ENCODE measurements at places on chromosomes 2 and 18. TPM values are rescaled to one million over a fixed set of nuclear protein-coding genes. Genes with fewer than 3 reads are reported as not detected.

C1QL2 gene
- 0.14 TPM for total RNA-seq

ELOA2 gene
- total RNA-seq: not detected

DNA sequence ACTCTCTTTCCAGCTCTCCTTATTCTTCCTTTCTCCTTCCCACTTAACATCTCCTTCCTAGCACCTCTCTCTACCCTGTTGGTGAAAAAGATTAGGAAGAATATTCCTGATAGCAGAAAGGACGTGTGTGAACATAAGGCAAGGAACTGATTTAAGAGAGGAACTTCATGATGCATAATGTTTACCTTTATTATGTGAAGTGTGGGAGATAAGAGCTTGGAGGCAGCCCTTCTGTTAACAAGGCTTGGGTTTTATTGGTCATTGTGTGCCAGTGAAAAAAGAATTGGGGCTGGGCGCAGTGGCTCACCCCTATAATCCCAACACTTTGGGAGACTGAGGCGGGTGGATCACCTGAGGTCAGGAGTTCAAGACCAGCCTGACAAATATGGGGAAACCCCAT is 34.4 kb downstream of the KCNJ13 start:
- H3K36me3 ChIP-seq: peaks cover 16% of the 10 kb centered on the region
- no peaks in the 10 kb centered on the region for H3K27me3 ChIP-seq
- peak overlapping the region; percentile 17 for H3K27ac ChIP-seq
- no peak for DNase-seq
- H3K4me3 ChIP-seq: no peak overlapping the region
- H3K4me1 ChIP-seq: peaks cover 24% of the 10 kb centered on the region

DNA sequence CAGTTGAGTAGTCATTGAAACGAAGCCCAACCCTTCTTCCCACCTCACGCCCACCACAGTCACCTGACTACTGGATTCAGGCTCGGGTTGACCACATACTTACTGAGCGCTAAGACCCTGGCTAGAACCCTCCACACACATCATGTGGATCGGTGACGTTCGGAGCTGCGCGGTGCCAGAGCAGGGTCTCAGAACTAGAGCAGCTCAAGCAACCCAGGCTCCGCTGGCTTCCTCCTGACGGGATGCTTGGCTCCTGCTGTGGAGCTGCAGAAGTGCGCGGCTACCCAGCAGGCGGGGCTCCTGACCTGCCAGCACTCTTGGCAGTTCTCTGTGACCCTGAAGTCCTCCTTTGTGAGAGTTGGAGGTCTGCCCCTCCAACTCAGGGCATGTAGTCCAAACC is 90.6 kb upstream of the MBOAT2 start:
- H3K4me3 ChIP-seq: no peak overlapping the region
- no peaks in the 10 kb centered on the region for H3K36me3 ChIP-seq
- H3K4me1 ChIP-seq: peaks cover under 1% of the 10 kb centered on the region

DNA sequence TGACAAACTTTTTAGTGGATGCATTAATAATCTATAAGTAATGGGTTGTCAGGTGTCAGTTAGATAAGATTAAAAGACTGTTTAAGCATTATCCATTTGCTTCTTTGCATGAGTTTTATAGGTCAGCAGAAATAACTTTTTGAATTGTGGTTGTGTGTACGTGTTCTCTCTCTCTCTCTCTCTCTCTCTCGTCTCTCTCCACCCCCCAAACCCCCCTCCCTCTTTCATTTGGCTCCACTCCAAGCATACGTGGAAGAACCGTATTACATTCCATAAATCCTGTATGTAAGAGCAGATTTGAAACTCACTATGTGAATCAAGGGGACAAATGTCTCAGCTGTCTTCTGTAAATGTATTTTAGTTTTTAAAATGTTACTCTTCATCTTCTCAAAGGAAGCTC is 120.2 kb downstream of the MEIS1 start:
- H3K4me3 ChIP-seq: peak overlapping the region; percentile 5
- H3K4me1 ChIP-seq: peaks cover 46% of the 10 kb centered on the region
- H3K36me3 ChIP-seq: peaks cover 21% of the 10 kb centered on the region

POTEC gene
- total RNA-seq: not detected

GRCh38 chr2:144858211-144858610 is 338.3 kb upstream of the ZEB2 start:
- peaks cover 5% of the 10 kb centered on the region for H3K4me1 ChIP-seq
- no peaks in the 10 kb centered on the region for H3K27me3 ChIP-seq
- no peaks in the 10 kb centered on the region for H3K36me3 ChIP-seq
- no peak overlapping the region for H3K27ac ChIP-seq

GRCh38 chr2:164898475-164898874 is 56.9 kb downstream of the SLC38A11 start:
- peaks cover 8% of the 10 kb centered on the region for H3K36me3 ChIP-seq
- H3K27me3 ChIP-seq: no peaks in the 10 kb centered on the region
- no peak overlapping the region for H3K4me3 ChIP-seq
- peak overlapping the region; percentile 56 for H3K27ac ChIP-seq
- no peak for DNase-seq

UGT1A5 gene
- total RNA-seq: not detected

DNA sequence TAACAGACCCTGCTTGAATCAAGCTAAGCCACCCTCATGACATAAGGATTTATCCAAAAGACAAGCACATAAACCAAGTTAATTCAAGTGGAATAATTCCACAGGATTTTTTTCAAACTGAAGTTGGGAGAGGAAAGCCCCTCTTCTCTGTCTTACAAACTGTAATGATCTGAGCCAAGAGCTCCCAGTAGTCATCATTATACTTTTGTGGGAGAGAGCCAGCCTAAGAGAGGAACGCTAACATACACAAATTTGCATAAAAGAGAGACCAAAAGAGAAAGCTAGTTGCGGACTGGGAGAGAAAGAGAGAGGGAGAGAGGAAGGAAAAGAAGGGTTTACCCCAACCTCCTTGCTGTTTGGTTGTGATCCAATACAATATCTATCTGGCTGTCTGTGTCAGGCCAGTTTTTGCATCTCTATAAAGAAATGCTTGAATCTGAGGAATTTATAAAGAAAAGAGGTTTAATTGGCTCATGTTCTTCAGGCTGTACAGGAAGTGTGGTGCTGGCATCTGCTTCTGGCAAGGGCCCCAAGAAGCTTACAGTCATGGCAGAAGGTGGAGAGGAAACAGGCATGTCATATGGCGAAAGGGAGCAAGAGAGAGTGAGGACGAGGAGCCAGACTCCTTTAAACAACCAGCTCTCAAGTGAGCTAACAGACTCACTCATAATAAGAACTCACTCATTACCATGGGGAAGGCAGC is 20.8 kb upstream of the PUM2 start:
- DNase-seq: no peak
- H3K4me1 ChIP-seq: peaks cover 8% of the 10 kb centered on the region
- no peak overlapping the region for H3K4me3 ChIP-seq

DNA sequence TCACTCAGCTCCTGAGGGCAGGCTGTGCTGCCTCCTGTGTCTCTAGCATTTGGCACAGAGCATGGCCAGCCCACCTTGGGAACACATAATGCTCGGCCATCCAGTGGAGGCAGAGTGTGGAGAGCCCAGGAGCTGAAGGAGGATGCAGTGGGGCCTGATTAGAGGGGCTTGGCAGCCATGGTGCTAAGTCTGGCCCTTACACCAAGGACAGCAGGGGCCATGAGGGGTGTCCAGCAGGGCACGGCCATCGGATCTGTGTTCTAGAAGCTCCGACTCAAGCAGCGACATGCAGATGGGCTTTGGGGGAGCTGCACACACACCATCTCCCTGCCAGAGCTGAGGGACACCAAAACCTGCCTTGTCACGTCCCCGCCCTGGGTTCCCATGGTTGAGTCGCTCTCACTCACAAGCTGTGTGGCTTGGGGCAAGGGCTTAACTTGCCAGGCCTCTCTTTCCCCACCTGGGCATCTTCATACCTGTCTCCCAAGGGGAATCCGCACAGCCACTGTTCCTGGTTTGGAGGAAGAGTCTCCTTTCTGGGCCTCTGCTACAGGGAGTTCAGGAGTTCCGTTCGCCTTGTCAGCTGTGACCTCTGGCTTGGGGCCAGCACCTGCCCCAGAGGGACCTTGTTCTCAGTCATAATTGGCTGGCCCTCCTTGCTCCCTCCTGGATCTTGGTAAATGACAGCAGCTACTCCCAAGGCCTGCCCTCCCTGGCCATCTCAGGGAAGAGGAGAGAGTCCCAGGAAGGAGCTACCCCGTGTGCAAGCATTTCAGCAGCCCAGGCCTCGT is 1.3 kb upstream of the TOGARAM2 start:
- H3K4me3 ChIP-seq: no peak overlapping the region
- DNase-seq: no peak
- H3K27ac ChIP-seq: no peak overlapping the region
- H3K4me1 ChIP-seq: peaks cover 2% of the 10 kb centered on the region
- no peaks in the 10 kb centered on the region for H3K36me3 ChIP-seq

DNA sequence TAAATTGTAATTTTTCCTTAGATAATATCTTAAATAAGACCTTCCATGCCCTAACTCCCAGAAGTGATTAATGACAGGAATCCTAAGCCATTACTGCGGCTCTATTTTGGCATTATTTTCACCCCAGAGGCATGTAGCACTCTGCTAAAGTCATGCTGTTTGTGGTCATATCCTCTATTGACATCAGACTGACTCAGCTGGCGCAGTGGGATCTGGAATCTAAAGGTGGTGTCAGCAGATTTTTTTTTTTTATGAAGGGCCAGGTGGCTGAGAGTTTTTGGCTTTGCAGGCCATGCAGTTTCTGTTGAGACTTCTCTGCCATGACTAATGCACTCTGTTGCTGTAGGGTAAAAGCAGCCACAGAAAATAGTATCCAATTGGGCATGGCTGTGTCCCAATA is 64.1 kb upstream of the ACVR1C start:
- H3K4me3 ChIP-seq: no peak overlapping the region
- no peak for DNase-seq
- H3K4me1 ChIP-seq: no peaks in the 10 kb centered on the region
- H3K27me3 ChIP-seq: no peaks in the 10 kb centered on the region

- H3K36me3 ChIP-seq: no peaks in the 10 kb centered on the region
- DNase-seq: no peak
- H3K27ac ChIP-seq: no peak overlapping the region
- peaks cover 2% of the 10 kb centered on the region for H3K27me3 ChIP-seq
- peaks cover 10% of the 10 kb centered on the region for H3K4me1 ChIP-seq
- no peak overlapping the region for H3K4me3 ChIP-seq
Measured at GRCh38 chr18:73531601-73532000, 616.0 kb downstream of the FBXO15 start.

- H3K27me3 ChIP-seq: peaks cover 9% of the 10 kb centered on the region
- H3K27ac ChIP-seq: no peak overlapping the region
- H3K4me3 ChIP-seq: no peak overlapping the region
- no peaks in the 10 kb centered on the region for H3K36me3 ChIP-seq
- DNase-seq: no peak
Measured at GRCh38 chr2:2806711-2807110, 475.6 kb upstream of the MYT1L start.

DNA sequence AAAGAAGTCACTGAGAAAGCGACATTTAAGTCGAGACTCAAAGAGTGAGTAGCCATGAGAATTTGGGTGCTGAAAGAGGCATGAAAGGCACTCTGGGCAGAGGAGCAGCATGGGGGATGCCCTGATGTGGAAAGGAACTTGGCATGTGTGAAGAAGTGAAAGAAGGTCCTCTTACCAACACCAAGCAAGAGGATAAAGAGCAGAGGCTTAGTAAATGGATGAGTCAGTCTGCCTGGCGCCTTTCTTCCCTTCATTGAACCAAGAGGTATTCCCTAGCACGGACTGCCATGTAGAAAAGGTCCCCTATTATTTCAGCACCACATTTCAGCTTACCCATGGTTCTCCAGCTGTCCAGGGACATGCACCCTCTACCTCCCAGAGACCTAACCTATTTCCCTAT is 221.1 kb upstream of the NRP2 start:
- no peak overlapping the region for H3K4me3 ChIP-seq
- DNase-seq: no peak
- no peak overlapping the region for H3K27ac ChIP-seq
- H3K27me3 ChIP-seq: no peaks in the 10 kb centered on the region
- no peaks in the 10 kb centered on the region for H3K4me1 ChIP-seq

AQP12A gene
- not detected for total RNA-seq

CYTIP gene
- 0.14 TPM for total RNA-seq

RGPD8 gene
- 11.3 TPM for total RNA-seq

- no peak overlapping the region for H3K4me3 ChIP-seq
- no peaks in the 10 kb centered on the region for H3K36me3 ChIP-seq
- DNase-seq: no peak
- peaks cover 21% of the 10 kb centered on the region for H3K4me1 ChIP-seq
- H3K27ac ChIP-seq: no peak overlapping the region
Measured at GRCh38 chr2:134201533-134201932, 52.3 kb upstream of the MGAT5 start.

DNA sequence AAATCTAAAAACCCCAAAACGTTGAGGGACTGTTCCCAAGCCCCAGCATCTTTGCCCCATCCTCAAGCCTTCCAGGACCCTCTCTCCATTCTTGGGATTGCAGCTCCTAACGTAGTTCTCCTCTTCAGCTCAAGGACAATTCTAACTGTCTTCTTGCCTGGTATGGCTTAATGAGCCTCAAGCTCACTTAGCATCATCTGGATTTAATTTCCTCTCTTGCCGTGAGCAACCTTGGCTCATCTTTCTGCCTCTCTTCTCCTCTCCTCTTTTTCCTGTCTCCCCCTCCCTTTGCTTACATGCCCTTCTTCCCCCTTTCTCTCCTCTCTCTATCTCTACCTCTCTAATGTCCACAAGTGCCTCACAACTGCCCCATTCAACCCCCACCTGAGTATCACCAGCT is 44.2 kb downstream of the TACR1 start:
- H3K27me3 ChIP-seq: no peaks in the 10 kb centered on the region
- no peak overlapping the region for H3K4me3 ChIP-seq
- H3K27ac ChIP-seq: peak overlapping the region; percentile 84
- peaks cover 28% of the 10 kb centered on the region for H3K4me1 ChIP-seq

DNA sequence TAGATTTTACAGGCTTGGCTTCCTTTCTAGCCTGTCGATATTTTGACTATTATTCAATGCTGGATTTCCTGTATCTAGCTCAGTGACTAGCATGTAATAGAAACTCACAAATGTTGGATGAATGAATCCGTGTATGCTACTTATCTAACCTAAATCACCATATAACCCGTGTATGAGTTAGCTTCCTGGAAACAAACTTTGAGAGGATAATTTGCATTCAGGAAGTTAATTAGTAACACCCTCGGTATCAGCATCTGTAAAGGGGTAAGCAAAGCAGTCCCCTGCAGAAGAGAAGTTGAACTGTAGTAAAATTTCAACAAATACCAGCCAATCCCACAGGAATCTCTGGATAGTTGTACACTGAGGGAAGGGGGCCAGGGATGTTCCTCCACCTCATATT is 269.4 kb upstream of the LRATD1 start:
- no peaks in the 10 kb centered on the region for H3K4me1 ChIP-seq
- no peaks in the 10 kb centered on the region for H3K27me3 ChIP-seq
- H3K4me3 ChIP-seq: no peak overlapping the region
- H3K27ac ChIP-seq: no peak overlapping the region
- no peaks in the 10 kb centered on the region for H3K36me3 ChIP-seq

DNA sequence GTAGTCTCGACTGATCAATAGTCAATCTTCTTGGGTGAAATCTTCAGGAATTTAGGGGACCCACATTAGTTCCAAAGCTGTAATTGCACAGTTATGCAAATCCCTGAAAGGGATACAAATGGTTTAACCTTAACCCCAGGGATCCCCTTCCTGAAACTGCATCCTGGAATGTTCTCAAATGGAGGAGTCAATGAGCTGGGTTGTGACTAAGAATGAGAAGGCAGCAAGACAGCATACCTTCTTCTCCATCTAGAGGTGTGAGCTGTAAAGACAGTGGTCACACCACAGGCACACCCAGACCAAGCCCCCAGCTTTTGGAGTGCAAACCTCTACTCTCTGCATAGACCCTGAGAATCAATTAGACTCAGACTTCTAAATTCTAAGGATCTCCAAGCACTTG is 164.7 kb upstream of the MEIS1 start:
- H3K36me3 ChIP-seq: no peaks in the 10 kb centered on the region
- H3K4me1 ChIP-seq: peaks cover 33% of the 10 kb centered on the region
- no peak for DNase-seq
- H3K4me3 ChIP-seq: no peak overlapping the region

CASP10 gene
- total RNA-seq: 9.0 TPM

Data from progenitor cell of endocrine pancreas (in vitro differentiated cells).